ENCODE measurements at places on chromosomes 2 and 18.

- peak; percentile 80 for DNase-seq
Observed at GRCh38 chr18:66900837-66901236, 296.9 kb upstream of the CDH19 start.

DNA sequence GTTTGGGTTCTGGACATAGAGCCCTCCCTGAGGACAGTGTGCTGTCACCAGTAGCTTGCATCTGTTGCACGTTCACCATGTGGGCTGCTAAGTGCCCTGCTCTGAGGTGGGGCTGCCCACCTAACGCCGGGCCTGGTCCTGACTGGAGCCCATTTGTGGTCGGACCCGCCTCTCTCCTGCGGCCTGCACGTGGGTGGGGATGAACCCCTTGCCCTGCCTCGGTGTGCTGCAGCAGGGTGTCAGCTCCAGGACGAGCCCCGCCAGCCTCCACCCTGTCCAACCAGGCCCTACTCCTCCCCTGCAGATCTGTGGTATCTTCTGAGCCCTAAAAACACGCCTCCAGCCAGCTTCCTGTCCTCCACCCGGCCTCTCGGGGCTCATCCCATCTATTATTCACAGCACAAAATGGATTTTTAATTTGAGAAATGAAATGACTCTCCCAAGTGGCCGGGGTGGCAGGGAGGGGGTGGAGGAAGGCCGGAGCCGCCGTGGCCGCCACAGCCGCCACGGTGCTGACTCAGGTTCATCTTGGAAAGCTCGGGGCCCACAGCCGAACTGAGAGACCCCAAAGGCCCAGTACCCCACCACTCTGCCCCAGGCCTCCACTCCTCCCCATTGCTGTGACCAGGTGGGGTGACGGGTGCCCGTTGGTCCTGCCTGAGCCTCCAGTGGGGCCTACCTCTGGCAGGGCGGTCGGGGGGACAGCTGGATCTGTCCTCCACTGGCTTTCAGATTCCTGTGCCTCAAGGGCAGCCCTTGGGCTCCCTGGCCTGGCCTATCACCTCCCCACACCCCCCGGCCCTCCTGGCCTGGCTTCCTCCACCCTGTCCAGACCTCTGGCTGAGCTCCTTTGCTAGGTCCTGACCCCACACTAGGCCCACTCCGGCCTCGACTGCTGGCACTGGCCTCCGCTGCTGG lies 2.8 kb upstream of the ECEL1 start:
- DNase-seq: no peak

GRCh38 chr2:181145645-181146044 lies 165.2 kb downstream of the UBE2E3 start:
- DNase-seq: no peak

DNA sequence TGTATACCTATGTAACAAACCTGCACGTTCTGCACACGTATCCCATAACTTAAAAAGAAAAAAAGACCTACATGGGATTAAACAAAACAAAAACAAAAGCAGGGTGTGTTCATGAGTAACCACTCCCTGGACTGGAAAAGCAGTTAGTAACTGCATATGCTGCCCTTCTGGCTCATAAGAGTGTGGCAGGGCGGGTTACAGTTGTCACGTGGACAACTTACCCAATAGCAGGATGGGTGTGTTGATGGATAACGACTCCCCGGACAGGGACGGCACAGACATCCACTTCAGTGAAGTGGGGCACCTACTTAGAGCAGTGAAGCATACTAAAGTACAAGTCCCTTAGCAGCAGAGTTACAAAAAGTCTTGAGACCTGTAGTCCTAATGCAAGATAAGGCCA lies 136.7 kb downstream of the CCBE1 start:
- DNase-seq: no peak

DNA sequence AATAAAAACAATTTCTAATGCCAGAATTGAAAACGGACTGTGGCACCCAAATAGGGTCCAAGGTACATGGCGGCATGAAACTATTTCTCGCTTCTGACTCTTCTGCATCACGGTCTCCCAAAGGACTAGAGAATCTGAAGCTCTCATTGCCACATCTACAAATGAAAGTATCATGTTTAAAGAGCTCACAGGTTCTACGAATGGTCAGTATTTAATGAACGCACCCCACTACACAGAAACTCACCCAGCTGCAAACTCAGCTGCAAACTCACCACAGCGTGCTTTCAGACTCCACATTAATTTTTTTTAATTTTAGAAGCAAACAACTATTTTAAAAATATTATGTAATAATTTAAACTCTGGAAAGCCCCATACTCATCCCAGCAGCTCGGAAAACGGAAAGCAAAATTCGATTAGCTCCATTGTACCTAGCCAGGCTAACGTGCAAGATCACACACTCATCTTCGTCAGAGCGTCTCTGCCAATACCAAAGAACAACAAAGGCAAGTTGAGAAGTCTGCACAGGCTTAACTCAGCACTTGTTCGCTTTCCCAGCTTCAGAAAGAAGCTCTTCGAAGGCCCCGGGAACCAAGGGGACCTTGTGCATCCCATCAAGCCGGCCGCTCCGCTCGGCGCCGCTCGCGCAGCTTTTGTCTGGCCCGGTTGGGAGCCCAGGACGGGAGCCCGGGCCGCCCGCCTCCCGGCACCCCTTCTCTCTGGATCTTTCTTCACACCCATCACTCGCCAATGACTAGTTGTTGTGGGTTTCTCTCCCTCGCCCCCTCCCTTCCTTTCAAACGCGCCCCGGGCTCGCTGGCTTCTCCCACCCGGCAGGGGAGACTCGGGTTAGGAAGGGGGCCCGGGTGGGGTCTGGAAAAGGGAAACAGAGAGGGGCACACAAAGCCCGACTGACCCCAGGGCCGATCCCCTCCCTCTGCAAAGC lies 785 bp downstream of the CLASP1 start:
- peak; percentile 66 for DNase-seq

- DNase-seq: no peak
Observed at GRCh38 chr2:147482111-147482895, 362.5 kb upstream of the ACVR2A start.

GRCh38 chr18:13141209-13141608 lies 77.4 kb upstream of the LDLRAD4 start:
- no peak for DNase-seq

- DNase-seq: peak; percentile 40
Observed at GRCh38 chr2:134975281-134976009, 56.8 kb downstream of the CCNT2 start.

DNA sequence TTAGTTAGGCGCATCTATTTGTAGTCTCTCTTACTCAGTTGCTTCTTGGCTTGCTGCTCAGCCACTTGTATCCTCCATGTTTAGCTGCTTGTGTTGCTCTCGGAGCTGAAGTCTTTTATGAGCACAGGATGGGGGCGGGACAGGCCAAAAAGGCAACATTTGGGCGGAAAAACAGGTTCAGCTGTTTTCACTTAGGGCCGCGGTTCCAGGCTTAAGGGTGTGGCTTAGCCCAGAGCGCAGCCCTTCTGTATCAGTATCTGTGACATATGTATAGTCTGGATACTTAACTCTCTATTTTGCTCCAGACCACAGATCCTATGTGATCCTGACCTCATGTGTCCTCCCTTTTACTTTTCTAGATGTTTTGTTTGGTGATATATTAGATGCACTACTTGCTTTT lies 763.5 kb downstream of the SUCLG1 start:
- DNase-seq: no peak

GRCh38 chr2:128451084-128452023 lies 132.7 kb upstream of the HS6ST1 start:
- no peak for DNase-seq

- DNase-seq: no peak
Observed at GRCh38 chr2:33073018-33073417, 126.3 kb downstream of the LTBP1 start.

- peak; percentile 53 for DNase-seq
Observed at GRCh38 chr2:97645112-97645694, 659 bp upstream of the COX5B start.

DNA sequence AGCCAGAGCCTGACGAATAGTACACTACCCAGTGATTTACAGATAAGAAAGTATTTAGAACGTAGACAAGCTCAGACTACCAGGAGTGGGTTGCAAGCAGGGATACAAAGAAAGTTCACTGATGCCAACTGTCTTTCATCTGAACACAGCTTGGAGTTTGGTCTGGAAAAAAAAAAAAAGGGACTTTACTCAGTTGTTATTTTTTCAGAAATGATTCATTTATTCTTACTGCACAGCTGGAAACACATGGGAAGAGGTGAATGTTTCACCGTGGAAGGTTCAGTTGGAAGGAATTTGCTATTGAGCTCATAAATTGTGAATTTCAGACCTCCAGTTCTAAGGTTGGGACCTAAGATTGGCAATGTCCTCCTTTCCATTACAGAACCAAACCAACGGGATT lies 259.7 kb downstream of the ETAA1 start:
- no peak for DNase-seq

- DNase-seq: no peak
Observed at GRCh38 chr2:105183555-105184323, 57.8 kb upstream of the GPR45 start.

- no peak for DNase-seq
Observed at GRCh38 chr2:27298391-27299080, 9.7 kb downstream of the UCN start.

DNA sequence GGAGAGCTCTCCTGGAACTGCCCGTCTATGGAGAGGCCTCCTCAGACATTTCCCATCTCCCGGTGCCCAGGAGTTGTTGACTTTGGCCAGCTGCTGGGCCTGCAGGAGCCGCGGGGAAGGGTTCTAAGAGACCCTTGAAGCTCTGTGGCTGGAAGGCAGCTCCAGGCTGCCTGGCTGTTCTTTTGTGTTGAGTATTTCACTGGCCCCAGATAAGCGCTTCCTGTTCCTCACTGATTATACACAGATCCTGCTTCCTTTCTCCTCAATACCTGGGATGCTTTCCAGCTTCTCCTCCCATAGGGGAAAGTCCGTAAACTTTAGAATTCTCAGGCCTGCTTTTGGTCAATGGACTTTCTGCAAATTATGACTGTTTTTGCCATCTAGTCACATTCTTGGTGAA lies 57.8 kb downstream of the TGOLN2 start:
- peak; percentile 24 for DNase-seq

DNA sequence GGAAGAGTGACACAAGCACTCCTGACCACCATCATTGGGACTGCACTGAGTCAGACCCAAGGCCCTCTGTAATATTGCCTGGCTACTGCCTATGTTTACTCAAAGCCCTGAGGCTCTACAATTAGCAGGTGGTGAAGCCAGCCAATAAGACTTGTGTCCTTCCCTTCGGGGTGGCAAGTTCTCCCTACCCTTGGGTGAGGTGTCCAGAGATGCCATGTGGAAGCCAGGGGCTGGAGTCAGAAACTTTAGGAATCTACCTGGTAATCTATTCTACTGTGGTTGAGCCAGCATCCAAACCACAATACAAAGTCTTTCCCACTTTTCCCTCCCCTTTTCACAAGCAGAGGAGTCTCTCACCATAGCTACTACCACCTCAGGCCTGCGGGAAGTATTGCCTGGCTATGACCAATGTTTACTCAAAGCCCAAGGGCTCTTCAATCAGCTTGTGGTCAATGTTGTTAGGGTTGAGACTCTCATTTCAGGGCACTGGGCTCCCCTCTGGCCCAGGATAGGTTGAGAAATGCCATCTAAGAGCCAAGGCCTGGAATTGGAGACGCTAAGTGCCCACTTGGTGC lies 17.6 kb downstream of the DHRS9 start:
- DNase-seq: no peak

- DNase-seq: no peak
Observed at GRCh38 chr18:5370332-5370731, 74.8 kb upstream of the ZBTB14 start.

GRCh38 chr2:200353120-200353519 lies 46.6 kb downstream of the SPATS2L start:
- no peak for DNase-seq

- no peak for DNase-seq
Observed at GRCh38 chr2:72993933-72994280, 76.6 kb downstream of the EMX1 start.

- DNase-seq: no peak
Observed at GRCh38 chr2:176668912-176669311, 399.7 kb downstream of the MTX2 start.

DNA sequence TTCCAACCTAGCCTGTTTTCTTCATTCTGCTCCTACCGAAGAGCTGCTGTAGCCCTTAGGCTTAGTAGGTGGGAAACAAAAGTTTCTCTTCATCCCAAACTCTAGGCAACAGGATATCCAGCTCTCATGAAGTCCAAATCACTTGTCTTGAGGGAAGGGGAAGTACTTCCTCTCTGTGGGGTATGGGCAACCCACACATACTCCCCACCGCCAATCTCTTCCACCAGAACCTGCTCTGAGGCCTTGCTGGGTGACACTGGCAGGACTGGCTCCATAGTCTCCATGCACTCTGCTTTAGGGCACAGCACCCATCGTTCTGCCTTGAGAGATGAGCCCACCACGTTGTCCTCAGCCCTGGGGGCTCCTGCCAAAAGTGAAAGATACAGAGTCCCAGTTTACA lies 173.0 kb downstream of the NCK2 start:
- no peak for DNase-seq

- no peak for DNase-seq
Observed at GRCh38 chr2:230873661-230874401, 9.1 kb downstream of the ITM2C start.
